AG04450 (cell line): ENCODE measurements at places on chromosomes 2 and 18. TPM values are rescaled to one million over a fixed set of nuclear protein-coding genes. Genes with fewer than 3 reads are reported as not detected.

The ST8SIA3 gene
- not detected in 2 replicates for polyA plus RNA-seq

The TMEM247 gene
- not detected in 2 replicates for polyA plus RNA-seq

The RTP5 gene
- not detected in 2 replicates for polyA plus RNA-seq

The LNPK gene
- 21.6 and 29.8 TPM in 2 replicates for polyA plus RNA-seq

- DNase-seq: no peak
Measured at GRCh38 chr2:30110773-30111172, 36.0 kb upstream of the YPEL5 start.

GRCh38 chr2:133352719-133353118 lies 215.5 kb downstream of the NCKAP5 start:
- DNase-seq: no peak

DNA sequence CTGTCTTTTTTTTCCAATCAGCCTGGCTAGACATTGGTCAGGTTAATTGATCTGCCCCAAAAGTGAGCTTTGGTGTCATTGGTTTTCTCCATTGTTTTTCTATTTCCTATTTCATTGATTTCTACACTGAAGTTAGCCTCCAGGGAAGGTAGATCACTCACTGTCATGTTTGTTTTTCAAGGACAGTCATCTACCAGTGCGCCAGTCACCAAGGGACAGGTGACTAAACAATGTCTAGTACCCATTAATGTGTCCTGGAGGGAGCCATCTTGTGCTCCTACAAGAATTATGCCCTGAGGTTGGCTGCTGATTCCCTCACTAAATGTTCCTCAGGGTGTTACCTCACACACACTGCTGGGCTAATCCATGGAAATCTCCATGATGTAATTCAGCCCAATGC lies 17.6 kb upstream of the USP40 start:
- no peak for DNase-seq

DNA sequence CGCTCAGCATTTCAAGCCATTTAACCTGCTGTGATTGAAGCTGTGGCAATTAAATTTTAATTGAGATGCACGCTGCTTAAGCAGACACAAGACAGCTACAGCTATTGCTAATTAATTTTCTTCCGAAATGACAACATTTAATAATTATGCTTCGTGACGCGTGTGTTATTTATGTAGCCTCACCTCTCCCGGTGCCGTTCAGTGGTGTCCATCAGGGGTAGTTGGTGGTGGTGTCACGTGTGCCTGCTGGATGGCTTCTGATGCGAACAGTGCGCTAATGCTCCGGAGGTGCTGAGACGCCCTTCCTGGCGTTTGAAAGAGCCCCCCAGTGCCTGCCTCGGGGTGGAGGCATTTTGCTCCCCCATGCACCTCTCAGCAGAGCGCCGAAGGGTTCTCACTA lies 39.5 kb downstream of the GLI2 start:
- DNase-seq: no peak

GRCh38 chr2:146602856-146603255 lies 1242.0 kb upstream of the ACVR2A start:
- DNase-seq: peak; percentile 29

DNA sequence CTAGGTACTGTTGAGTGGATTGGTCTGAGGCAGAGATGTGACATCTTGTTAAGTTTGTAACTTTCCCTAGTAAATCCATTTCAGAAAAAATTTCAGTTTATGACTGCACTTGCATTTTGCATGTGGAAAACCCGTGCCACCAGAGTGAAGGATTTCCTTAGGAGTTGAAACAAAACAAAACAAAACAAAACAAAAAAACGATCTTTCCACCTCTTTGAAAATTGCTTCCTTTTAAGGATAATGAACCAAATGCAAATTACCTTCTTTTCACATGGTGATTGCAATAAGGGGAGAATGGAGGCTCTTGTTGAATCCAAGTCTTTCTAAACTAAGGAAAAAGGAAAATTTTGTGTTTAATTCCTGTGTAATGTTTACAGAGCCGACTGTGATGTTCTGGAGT lies 43.2 kb downstream of the PHLPP1 start:
- no peak for DNase-seq

DNA sequence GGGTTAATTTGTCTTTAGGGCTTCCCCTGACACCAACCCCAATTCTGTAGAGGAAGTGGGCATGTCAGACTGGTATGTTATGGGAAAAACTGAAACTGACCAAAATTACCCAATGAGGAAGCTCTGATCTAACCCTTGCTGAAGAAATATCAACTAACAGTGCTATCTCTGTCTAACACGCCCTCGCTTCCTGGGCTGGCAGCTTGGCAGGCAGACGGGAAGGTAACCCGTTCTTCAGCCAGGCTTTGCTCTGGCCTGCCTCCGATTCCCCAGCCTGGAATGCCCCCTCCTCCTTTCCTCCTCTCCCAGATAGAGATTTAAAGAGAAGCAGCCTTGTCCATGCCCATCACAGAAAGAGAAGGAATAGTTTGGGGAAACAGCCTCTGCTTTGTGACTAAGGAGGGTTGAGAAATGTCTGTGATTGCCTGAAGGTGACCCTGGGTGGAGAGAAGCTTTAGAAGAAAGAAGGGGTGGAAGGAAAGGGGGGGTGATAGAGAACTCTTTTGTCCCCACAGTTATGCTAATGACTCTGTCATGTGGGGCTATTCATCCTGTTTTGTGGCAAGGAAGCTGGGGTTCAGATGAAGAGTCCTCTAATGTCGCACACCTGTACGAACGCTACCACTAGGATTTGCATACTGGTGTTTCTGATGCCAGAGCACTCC lies 15.4 kb downstream of the HK2 start:
- DNase-seq: no peak

DNA sequence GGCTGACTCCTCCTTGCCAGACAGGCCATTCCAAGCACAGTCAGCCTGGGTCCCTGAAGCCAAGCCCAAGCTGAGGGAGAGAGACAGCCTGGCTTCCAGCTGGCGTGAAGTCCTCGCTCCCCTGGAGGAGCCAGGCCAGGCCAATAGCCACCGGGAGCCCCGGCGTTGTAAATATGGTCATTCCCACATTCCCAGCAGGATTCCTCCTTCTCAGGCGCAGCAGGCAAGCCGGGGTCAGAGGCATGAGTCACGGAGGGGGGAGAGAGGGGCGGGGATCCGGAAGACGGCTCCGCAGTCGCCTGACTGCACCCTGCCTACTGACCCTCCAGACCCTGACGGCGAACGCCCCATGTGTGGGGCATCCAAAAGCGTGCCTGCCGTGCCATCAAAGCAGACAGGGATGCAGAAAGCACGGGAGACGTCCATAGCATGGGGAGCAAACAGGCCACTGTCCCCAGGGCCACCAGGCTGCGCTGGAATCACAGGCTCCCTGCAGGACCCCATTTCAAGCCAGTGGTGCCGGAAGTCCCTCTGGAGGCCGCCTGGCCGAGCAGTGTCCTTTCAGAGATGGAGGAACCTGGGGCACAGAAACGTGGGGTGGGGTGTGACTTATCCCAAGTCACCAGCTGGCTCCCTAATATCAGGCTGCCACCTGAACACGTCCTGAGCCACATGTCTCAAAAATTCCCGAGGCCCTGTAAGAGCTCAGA lies 48.2 kb downstream of the TWIST2 start:
- peak; percentile 56 for DNase-seq

DNA sequence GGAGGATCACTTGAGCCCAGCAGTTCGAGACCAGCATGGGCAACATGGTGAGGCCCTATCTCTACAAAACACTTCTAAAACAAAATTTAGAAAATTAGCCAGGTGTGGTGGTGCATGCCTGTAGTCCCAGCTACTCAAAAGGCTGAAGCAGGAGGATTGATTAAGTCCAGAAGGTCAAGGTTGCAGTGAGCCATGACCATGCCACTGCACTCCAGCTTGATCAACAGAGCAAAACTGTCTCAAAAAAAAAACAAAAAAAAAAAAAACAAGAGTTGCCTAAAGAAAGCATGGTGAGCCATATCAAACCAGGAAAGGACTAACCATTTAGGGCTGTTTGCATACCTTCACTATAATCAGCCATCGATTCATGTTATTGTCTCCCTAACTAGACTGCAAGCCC lies 4.5 kb downstream of the CLASP1 start:
- no peak for DNase-seq

- DNase-seq: no peak
Measured at GRCh38 chr18:56563568-56563967, 74.8 kb downstream of the TXNL1 start.
